ENCODE measurements at places on chromosomes 1 and 21.

DNA sequence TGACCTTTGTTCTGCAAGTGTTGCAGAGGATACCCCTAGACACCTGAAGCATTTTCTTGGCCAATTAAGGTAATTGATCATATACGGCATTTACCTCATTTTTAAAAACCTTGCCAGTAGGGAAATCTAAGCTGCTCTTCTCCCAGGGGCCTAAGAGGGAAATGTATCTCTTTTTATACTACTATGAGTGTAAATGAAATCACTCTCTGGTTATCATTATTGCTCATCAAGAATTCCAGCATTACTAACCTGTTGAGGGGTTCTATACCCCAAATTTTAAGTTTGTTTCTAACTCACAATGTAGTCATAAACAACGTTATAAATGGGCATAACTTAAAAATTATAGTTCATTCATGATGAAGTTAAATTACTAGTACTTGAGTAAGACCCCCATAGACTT, 27.4 kb downstream of the TMED5 start:
- no peak for DNase-seq

DNA sequence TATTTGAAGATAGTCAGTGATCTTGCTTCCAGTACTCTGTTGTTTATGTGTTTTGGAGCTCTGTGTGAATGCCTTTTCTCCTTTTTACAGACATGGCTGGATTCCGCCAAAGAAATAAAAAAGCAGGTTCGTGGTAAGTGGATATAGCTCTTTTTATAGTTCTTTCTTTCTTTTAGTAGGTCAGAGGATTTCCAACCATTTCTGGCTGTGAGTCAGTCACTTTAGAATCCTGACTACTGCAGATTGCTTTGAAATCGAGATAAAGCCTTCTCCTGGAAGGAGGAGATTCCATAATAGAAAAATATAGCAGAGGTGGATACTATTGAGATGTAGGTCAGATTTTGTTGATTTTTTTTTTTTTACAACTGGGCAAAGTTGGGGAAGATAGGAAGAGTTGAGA, 97.4 kb downstream of the EPB41 start:
- no peak for DNase-seq

DNA sequence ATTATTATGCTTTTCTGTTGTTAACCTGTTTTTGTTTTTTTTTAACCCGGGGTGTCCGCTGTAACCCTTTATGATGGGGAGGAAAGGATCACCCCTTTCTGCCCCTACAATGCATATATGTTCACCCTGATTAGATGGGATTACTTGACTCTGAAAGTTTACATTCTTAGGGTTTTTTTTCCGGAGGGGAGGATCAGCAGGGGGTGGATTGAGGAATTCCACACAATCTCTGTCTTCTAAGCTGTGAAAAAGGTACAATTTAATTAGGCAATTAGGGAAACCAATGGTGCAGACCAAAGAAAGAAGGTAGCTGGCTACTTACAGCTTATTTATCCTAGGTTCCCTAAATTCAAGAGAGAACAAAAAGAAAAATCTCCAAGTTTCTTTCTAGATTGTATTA, 58.3 kb downstream of the EDEM3 start:
- no peak for DNase-seq

- no peak for DNase-seq
Measured at GRCh38 chr1:158509471-158510156, 37.6 kb downstream of the OR10R2 start.

DNA sequence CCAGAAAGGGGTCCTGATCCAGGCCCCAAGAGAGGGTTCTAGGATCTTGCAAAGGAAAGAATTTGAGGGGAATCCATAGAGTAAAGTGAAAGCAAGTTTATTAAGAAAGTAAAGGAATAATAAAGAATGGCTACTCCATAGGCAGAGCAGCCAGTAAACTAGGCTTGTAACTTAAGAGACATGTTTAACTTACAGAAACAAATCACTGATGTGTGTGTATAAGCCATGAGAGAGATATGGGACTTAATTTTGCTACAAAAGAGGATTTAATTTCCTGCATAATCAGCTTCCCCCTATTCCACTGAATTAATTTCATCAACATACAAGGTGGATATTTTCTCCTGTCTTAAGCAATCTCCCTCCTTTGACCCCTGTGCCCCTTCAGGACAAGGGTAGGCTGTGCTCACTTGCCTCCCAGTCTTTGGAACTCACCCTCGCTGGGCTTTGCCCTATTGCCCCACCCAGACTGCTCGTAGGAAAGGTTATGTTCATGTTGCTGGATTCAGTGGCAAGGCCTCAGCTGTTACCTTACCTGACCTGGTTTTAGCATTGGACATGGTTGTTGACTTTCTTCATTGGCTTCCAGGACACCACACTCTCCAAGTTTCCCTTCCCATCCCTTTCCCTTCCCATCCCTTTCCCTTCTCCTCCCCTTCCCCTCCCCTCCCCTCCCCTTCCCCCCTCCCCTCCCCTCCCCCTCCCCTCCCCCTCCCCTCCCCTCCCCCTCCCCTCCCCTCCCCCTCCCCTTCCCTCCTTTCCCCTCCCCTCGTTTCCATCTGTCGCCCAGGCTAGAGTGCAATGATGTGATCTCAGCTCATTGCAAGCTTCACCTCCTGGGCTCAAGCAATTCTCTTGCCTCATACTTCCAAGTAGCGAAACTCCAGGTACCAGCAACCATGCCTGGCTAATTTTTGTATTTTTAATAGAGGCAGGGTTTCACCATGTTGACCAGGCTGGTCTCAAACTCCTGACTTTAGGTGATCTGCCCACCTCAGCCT, 44.6 kb downstream of the TBCE start:
- no peak for DNase-seq

DNA sequence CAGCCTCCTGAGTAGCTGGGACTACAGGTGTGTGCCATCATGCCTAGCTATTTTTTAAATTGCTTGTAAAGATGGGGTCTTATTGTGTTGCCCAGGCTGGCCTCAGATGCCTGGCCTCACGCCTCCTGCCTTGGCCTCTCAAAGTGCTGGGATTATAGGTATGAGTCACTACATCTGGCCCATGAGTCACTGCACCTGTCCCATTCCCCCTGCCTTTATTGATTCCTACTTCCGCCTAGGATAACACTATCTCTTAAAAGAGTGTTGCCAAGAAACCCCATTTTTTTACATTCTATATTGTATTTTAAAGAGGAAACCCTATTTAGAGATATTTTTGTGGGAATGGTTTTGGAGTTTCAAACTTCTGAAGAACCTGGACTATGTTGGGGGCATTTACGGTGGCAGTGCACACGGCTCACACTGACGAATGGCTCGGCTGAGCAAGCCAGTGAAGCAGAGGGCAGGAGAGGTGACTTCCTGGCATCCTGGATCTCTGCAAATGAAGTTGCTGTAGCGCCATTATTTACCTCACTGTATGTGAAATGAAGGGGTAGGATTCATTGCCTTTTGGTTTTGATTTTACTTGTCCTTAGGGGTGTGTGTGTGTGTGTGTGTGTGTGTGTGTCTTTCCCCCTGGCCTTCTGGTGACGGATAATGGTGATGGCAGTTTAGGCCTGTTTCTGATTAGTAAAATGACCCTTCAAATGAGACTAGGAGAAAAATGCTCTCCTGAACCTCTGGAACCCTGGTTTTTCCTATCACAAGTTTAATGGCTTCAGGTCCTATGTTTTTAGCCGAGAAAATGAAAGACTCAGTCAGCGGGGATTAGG, 22.5 kb downstream of the KIF26B start:
- DNase-seq: no peak

GRCh38 chr1:69513601-69514000, 54.1 kb upstream of the LRRC7 start:
- peak; percentile 37 for DNase-seq

GRCh38 chr1:204927673-204928641, 57.3 kb downstream of the NFASC start:
- no peak for DNase-seq

DNA sequence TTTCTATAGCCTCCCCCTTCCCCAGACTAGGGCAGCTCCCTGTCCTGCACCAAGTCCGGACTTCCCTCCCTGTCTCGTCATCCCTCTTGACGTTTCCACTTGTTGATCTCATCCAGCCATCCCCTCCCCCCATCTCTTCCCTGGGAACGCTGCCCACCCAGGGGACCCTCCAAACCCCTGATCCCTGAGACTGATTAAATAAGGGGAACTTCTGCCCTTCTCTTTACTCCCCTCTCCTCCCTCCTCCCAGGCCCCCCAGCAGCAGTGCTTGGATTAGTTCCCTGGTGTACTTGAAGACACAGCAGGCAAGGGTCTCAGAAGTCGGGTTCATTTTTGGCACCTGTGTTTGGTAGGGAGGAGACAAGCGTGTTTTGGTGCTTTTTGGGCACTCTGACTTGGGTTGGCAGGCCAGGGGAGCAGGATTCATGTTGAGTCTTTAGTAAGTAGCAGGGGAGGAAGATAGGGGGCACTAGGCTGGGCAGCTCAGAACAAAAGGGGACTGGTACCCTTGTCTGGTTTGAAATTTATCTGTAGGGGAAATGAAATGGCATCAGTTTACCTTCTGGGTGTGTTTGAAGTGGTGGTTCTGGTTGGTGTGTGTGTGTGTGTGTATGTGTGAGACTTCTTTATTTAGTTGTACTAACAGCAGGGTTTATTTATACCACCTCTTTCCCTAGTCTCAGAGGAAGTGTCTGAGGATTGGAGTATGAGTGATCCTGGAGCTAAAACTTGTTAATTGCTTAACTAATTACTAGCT, 11.1 kb downstream of the VANGL2 start:
- DNase-seq: no peak

DNA sequence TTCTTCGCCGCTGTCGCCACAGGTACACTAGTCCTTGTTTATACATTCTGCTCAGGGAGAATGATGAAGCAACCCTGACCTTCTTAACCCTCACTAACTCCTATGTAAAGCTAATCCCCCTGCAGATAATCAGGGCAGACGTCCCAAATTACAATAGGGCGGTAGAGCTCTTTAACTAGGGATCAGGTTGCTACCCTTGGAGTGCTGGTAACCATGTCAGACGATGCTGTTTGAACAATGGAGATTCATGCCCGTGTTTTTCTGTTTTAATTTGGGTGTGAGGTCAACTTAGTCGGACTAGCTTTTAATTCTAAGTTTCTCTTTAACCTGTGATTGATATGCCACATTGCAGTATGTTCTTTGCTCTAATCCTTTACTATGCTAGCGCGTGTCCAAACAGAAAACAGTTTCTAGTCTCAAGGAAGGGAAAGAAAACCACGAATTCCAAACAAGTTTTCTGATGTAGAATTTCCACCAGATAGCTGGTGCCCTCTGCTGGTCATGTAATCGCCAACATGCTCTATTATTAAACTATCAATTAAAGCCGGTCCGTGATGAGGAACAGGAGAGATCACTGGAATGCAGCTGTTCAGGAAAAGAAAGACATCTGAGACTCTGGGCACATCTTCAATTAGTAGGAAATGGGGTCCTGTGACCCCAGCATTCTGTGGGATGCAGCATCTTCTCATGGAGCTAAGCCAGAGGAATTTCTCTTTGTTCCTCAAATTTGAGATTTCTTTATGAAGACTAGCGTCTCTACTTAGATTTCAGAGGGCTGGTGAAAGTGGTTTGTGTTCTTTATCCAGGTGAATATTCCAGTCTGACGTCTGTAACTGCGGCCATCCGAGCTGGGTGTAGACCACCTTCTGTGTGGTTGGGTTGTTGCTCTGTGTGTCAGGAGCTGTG, 18.3 kb upstream of the VAMP3 start:
- DNase-seq: peak; percentile 33

- no peak for DNase-seq
Measured at GRCh38 chr1:15758953-15759661, 512 bp downstream of the FBLIM1 start.

GRCh38 chr1:245859493-245860114, 647.5 kb downstream of the SMYD3 start:
- DNase-seq: no peak

GRCh38 chr1:112714313-112715263, 544 bp downstream of the PPM1J start:
- DNase-seq: no peak

DNA sequence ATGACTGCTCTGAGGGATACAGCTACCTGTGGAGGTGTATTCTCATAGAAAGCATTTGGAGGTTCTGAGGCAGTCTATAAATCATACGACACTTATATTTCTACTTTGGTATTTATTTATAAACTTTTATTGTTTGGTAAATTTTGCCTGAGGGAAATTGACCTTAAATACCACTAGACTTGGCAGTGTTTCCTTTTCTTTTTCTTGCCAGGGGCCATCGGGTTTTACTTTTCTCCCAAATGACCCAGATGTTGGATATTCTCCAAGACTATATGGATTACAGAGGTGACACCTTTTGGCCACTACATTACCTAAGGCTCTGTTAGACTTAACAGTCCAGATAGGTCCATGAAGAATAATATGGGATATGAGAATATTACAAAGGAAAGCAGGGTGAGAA, 28.2 kb downstream of the CHD1L start:
- no peak for DNase-seq

- no peak for DNase-seq
Measured at GRCh38 chr1:174007851-174008250, 14.3 kb downstream of the RC3H1 start.

DNA sequence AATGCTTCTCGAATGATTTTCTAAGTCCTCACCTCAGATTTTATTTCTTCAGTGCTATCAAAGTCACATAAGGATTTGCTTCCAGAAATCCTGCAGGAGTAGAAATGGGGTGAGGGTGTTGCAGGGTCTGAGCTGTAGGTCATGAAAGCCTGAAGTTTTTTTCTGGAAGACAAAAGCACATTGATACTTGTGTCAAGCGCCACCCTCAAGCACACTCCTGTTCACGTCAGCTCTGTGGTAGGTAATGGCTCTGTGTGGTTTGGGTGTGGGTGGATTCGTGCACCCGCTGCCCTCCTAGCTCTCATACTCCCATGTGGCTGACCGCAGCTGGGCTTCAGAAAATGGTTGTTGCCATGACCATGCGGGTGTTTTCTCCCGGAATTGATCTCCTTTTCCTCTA, 39.9 kb downstream of the AKNAD1 start:
- DNase-seq: peak; percentile 63

DNA sequence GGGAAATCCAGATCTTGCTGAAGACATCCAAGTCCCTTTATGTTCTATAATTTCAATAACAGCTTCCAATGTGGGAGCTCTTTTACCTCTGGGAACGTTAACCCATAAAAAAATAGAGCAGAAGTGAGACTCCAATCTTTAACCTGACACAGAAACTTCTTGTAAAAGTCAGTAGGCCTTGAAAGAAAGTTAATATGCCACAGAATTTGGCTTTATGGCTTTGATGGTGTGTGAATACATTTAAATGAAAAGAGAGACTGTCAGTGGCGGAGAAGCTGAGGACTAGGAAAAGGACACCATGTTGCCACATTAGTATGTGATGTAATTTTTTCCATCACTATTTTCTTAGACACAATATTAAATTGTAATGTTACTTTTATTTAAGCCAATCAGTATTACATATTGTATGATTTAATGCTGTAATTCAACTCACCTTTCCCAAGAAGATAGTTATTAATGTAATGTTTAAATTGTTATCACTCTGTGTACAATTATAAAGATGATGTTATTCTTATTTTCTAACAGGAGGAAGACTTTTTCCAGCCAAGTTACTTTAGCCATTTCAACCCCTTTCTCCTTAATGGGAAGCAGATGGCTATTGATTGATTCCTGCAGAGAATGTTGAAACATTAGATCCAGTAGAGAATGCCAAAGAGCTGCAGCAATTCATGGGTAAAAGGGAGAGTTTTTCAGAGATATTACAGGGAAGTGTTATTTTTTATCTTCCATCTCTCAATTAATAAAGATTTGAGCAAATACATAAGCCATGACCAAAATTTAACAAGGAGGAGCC, 17.5 kb upstream of the CLDN8 start:
- no peak for DNase-seq

- no peak for DNase-seq
Measured at GRCh38 chr1:219681876-219682275, 69.0 kb upstream of the ZC3H11B start.

- DNase-seq: no peak
Measured at GRCh38 chr1:11929849-11930248, 3.6 kb upstream of the KIAA2013 start.
